ENCODE measurements at places on chromosomes 2 and 18.

DNA sequence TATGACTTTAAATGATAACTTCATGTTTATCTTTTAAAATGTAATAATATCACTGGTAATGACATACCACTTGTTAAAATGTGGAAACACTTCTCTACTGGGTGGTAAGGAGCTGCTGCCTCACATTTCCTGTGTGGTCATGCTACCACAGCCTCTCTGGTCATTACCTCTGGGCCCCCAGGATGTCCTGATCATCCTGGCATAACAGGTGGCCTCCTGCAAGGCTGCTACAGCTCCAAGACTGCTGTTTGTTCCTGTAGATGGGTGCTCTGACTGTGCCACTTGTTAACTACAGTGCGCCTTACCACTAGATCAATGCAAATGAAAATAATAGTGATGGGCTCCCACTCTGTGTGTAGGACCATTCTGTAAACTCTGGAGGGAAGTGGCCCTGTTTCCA, 500.2 kb upstream of the SPRED2 start:
- DNase-seq, result no peak

- no peak for DNase-seq
Measured at GRCh38 chr2:170341684-170342623, 164.0 kb downstream of the MYO3B start.

- no peak for DNase-seq
Measured at GRCh38 chr18:3607309-3608098, 157.5 kb downstream of the TGIF1 start.

DNA sequence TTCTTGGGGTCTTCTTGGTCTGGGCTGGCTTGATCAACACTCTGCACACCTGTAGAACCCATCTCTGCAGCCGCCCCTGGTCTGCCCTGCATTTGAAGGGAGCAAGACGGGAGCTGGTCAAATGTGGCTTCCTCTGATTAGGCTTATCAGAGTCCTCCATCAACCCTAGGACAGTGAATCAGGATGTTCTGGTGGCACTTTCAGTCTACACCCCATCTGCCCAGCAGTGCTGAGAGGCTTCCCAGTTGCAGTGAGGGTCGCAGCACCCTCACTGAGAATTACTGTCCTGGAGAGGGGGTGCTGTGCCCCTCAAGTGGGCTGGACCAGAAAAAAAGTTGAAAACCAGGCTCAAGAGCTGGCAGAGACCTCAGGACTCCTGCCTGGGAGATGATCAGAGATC, 152.9 kb downstream of the DYSF start:
- no peak for DNase-seq

GRCh38 chr2:69216535-69217332, 170.3 kb downstream of the GFPT1 start:
- DNase-seq, result peak; percentile 95

Data from iris pigment epithelial cell (primary cell).